ENCODE measurements at places on chromosomes 7 and 10.

DNA sequence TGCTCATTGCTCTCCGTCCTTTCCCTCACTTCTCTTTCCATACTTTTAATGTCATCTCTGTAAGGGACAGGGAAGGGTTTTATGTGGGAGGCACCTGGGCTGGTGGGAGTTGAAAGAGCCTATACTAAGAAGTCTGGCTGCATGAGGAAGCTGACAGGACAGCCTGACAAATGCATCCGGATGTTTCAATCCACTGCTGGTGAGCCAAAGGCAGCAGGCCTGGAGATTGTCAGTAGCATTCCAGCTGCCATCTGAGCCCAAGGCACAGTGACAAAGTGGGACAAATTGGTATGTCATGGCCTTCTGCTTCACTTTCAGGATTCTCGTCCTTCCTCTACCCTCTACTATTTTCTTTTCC lies 218.4 kb downstream of the STK31 start:
- no peak for DNase-seq

GRCh38 chr10:60536529-60537114 lies 146.9 kb upstream of the ANK3 start:
- DNase-seq: no peak

- DNase-seq: no peak
These were observed 10.2 kb upstream of the SLC25A28 start for GRCh38 chr10:99630433-99630832.

- no peak for DNase-seq
These were observed 785.4 kb downstream of the IPMK start for GRCh38 chr10:57482259-57482658.

GRCh38 chr7:109890622-109891021 lies 1200.3 kb upstream of the LRRN3 start:
- DNase-seq: no peak

- DNase-seq: no peak
These were observed 91.4 kb downstream of the TPST1 start for GRCh38 chr7:66296557-66296956.

GRCh38 chr10:95920798-95921426 lies 13.1 kb downstream of the CC2D2B start:
- DNase-seq: no peak

DNA sequence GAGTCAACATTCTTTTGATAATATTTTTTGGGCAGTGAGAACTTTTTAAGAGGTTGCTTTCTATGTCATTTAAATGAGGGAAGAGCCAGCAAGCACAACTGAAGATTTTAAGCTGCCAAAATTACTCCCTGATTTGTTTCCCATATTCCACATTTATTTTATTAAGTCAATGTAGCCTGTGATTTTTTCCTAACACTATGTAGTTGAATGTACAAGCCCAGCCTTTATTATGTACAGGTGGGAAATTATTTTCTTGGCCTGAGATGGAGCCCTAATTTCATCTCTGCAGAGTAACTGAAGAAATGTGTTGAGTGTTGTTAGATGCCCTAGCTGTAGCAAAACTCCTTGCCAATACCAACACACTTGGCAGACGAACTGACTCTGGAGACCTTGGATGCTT lies 83.1 kb upstream of the MINDY3 start:
- no peak for DNase-seq

GRCh38 chr10:31645786-31646185 lies 282.8 kb downstream of the ARHGAP12 start:
- no peak for DNase-seq

GRCh38 chr7:3043544-3044371 lies at the start of gene CARD11:
Gene CARD11, minus strand, starts transcription at chr7:3043867. Its CDS starts 85,361 bp downstream, at chr7:2958506.
- peak; percentile 65 for DNase-seq

- no peak for DNase-seq
These were observed 180.3 kb downstream of the NPSR1 start for GRCh38 chr7:34838329-34838728.

GRCh38 chr7:101400751-101401150 lies 38.1 kb downstream of the COL26A1 start:
- DNase-seq: no peak

DNA sequence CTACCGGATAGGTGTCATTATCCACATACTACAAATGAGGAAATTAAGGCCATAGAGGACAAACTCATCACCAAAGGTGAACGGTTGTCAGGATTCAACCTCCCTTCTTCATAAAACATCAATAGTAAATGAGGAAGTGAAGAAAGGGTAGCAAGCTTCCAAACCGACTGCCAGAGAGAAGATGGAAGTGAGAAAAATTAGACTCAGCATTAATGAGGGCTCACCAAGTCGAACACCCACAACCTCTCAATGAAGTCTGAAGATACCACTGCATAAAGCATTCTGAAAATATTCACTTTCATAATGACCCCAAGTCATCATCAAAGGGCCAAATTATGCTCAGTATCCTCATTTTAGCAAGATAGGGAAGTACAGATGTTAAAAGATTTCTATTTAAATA lies 29.6 kb downstream of the ABCB4 start:
- DNase-seq: no peak

GRCh38 chr7:2289111-2289586 lies 25.1 kb downstream of the SNX8 start:
- DNase-seq: no peak

DNA sequence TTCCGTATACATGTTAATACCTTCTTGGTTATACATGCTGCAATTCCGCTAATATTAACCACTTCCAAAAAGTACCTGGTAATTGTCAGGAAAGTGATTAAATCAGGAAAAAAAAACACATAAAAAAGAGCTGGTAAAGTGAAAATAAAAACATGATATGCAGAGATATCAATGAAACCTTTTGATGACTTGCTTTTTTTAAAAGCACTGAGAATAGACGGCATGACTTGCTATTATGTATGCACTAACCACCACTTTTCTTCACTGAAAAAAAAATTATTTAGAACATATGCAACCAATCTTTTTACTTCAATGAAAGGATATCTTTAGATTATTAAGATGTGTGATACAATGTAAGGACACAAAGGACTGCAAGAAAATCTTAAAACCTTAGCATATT lies 163.0 kb downstream of the KMT2E start:
- DNase-seq: no peak

- DNase-seq: no peak
These were observed 276.9 kb upstream of the NEBL start for GRCh38 chr10:21173802-21174714.

GRCh38 chr10:60962946-60963345 lies 19.0 kb upstream of the RHOBTB1 start:
- no peak for DNase-seq

DNA sequence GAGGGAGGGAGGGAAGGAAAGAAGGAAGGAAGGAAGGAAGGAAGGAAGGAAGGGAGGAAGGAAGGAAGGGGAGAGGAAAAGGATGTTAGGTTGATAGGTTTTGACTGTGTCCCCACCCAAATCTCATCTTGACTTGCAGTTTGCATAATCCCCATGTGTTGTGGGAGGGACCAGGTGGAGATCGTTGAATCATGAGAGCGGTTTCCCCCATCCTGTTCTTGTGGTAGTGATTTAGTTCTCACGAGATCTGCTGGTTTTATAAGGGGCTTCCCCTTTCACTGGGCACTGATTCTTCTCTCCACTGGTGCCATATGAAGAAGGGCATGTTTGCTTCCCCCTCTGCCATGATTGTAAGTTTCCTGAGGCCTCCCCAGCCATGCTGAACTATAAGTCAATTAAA lies 15.1 kb upstream of the NUDCD3 start:
- no peak for DNase-seq

- no peak for DNase-seq
These were observed 12.2 kb downstream of the GPR26 start for GRCh38 chr10:123678376-123678775.

- no peak for DNase-seq
These were observed 2.1 kb upstream of the ADD3 start for GRCh38 chr10:110005719-110006118.

DNA sequence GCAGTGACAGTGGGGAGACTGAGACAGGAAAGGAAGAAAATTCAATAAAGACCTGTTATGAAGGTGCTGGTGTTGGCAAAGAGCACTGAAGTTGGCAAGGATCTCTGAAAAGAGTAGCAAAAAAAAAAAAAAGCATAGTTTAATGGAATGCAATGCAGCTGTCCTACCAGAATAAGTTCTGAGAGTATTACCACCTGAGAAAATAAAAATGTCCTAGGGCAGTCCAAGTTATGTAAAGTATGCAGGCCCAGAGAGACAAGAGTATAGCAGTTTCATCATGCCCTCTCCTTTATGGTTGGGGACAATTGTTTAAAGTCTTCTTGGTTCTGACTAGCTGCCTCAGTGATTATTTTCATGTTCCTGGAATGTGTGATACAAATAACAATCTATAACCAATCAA lies 1092.8 kb downstream of the SORCS3 start:
- no peak for DNase-seq

- DNase-seq: peak; percentile 57
These were observed at the start of gene PAOX for GRCh38 chr10:133379152-133379800. Gene PAOX, plus strand, starts transcription at chr10:133379262. Its CDS starts 55 bp downstream, at chr10:133379317.

GRCh38 chr7:36272567-36273269 lies 116.9 kb upstream of the ANLN start:
- no peak for DNase-seq

DNA sequence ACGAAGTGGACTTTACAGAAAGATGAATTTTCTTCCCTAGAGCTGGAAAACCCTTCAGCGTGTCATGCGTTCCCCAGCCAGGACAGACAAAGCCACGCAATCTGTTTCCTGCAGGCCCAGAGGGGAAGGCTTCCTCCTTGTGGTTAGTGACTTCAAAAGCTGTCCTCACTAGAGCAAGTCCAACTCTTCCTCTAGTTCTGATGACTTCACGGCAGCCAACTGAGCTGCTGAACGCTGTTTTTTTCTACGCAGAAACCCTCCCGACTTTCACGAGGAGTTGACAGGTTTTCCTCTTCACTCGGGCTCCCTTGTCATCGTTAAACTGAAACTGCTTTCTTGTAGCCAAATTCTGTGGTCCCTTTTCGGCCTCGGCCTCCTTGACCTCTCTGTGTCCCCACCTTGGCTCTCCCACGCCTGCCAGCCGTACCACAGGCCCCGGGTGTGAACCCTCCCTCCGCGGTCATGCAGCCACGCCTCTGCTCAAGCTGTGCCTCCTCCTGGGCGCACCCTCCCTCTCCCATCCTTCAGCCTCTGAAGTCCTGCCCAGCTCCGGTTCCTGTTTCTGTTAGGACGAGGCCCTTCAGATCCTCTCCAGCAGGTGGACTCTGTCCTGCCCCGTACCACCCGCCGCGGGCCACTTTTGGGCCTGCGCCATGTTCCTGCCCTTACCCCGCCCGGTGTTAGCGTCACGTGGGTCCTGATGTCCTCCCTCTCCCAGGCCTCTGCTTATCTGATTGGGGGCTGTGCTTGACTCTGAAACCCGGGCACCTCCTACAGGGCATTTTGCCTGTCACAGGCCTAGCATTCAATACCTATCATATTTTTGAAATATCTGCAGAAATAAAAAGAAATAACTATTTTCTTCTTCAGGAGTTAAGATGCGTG lies 39.3 kb downstream of the CUX1 start:
- peak; percentile 62 for DNase-seq

DNA sequence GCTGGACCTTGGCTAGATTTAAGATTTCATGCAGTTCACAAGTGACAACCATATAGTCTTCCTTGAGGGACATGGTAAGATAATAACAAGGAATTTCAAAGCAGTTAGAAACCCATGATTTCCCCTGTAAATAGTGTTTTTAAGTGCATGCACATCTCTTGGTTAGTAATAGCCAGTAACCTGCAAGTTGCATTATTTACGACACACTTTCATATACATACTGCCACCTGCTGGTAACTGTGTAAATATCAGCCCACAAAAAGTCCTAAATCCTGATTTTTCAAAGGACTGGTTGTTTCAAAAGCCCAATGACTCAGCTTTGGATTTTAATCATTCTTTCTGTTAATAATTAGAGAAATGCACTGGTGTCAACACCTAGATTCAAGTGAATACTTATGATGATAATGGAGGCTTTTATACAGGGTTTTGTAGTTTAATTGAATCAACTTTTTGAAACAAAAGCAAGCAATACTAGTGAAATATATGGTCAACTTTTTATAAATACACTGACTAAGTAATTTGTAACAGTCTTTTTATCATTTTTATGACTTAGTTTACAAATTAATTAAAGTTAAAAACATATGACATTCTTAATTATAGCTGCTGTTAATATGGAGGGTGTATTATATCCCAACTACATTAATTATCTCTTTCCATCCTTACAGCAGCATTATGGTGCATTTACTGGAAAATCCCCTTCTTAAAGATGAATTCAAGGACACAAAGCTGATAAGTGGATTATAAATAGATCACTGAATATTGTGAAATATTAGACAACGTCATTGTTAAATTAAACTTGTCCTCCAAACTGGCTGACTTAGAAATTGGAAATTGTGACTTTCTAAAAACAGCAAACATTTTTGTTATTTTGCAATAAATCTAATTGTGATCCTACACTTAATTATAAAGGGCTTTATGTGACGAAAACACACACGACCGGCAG lies 367.7 kb upstream of the SEMA3D start:
- no peak for DNase-seq

DNA sequence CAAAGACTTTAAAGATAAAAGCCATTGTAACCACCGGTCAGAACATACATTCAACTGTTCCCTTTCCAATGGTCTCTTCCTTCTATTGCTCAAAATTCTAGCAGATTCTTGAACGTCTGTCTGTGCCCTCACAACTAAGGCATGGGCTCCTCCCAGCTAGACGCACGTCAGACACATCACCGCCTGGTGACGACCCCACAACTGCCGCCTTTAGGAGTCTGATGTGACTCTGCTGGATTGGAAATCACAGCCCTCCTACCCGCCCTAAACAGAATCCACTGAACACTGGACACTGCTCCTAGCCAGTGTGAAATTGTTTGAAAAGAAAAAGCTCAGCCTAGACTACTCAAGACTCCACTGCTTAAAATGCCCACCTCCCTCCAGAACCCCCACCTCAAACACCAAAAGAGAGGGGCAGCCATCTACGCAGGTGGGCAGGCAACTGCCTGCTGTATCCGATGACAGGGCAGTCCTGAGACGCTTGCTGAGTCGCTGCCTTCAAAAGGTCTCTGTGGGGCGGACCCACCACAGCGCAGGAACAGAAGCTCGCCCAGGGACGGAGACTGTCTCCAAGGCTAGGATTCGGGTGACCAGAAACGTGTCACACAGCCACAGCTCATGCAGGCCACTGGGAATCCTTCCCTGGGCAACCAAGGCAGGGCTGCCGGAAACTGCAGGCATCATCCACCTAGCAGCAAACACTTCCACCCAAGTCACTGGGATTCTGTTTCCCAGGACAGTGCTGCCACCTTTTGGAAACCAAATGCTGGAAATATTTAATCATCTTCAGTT lies 34.7 kb downstream of the GSDME start:
- no peak for DNase-seq

GRCh38 chr10:36383349-36383748 lies 741.3 kb upstream of the FZD8 start:
- no peak for DNase-seq

GRCh38 chr10:101766753-101767599 lies 8.9 kb downstream of the FGF8 start:
- no peak for DNase-seq

DNA sequence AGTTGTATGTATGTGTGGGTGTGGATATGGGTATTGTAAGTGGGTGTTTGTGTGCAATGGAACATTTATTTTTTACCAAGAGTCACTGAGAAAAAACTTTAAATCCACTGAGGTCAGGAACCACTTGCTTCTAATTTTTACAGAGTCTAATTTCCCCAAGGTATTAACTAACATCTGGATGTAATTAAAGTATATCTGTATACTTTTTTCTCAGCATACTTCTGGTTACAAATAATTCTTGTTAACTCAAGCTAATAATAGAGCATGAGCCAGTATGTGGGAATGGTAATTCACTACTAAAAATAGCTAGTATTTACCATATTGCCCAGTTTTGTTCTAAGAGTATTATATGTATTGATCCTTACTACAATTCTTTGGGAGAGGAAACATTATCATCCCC lies 24.6 kb upstream of the STEAP4 start:
- DNase-seq: no peak

- no peak for DNase-seq
These were observed 87.4 kb downstream of the GALNT11 start for GRCh38 chr7:152112829-152113228.

Measured in activated CD4-positive, alpha-beta T cell treated with anti-CD3 and anti-CD28 coated beads for 4 hours (primary cell).